WERI-Rb-1 (cell line): ENCODE measurements at places on chromosomes 13 and 19.

DNA sequence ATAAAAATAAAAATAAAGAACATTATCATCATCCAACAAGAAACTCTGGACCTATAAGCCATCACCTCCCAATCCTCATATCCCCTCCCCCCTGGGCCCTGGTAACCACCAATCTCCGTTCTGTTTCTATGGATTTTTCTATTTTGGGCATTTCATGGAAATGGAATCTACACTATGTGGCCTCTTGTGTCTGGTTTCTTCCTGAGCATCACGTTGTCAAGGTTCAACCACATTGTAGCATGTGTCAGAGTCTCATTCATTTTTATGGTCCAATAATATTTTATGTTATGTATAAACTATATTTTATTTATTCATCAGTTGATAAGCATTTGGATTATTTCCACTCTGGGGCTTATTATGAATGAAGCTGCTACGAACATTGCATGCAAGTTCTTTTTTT, 26.9 kb downstream of the SULT2B1 start:
- DNase-seq, result no peak

DNA sequence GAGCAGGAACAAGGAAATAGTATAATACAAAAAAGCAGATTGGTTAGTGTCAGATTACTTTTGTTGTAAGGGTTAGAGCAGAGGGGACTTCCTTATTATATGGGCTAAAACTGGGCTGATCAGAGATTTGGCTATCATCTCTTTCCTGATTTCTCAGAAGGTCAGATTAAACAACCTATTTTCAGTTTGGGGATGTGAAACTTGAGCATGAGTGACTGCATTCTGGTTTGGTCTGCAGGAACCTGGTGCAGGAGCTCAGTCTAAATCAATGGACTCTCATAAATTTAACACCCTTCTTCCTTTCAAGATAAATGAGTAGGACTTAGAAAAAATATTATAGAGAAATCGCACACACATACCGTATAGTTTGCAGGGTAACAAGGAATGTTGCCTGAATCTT, 12.9 kb upstream of the RFXAP start:
- DNase-seq, result no peak

GRCh38 chr13:24187185-24187584, 26.7 kb downstream of the SPATA13 start:
- no peak for DNase-seq

DNA sequence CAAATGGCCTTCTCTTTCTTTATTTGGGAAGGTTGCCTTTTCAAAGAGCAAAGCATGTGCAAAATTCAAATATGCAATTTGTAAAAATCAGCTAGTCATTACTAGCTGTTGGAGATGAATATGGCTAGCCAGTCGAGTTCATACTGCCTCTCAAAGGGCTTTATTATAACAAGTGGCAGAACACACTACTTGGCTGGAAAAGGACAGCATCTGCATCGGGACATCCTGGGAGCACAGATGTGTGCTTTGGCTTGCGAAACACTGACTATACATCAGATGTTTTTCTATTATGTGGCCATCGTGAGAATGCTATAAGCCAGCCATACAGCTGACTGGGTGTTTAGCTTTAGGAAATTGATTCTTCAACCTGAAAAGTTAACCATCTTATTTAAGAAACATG, 424.2 kb downstream of the KCTD12 start:
- DNase-seq, result no peak

- DNase-seq, result peak; percentile 94
Measured at GRCh38 chr19:17948931-17949930, 16.4 kb downstream of the CCDC124 start.

GRCh38 chr13:67095621-67096020, 134.5 kb downstream of the PCDH9 start:
- no peak for DNase-seq

DNA sequence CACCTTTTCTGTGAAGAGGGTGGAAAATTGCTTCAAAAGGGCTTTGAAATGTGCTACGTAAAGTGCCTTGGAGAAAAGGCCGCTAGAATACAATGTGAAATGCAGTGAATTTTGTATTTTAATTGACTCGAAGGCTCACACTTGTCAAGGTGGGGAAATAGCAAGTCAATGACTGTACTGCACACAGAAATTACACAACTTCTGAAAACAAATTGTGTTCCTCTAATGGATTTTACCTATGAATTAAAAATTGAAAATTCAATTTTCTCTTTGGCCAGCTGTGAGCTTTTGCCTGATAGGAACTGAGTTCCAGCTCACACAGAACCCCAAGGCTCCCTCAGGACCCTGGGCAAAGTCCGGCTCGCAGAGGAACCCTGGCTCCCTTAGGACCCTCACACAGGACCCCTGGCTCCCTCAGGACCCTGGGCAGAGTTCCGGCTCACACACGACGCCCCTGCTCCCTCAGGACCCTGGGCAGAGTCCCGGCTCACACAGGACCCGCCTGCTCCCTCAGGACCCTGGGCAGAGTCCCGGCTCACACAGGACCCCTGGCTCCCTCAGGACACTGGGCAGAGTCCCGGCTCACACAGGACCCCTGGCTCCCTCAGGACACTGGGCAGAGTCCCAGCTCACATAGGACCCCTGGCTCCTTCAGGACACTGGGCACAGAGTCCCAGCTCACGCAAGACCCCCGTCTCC, 324.9 kb downstream of the UQCRFS1 start:
- DNase-seq, result no peak

GRCh38 chr13:28725046-28725610, 6.4 kb upstream of the SLC46A3 start:
- DNase-seq, result no peak

GRCh38 chr19:50794876-50795663, 4.9 kb downstream of the ACP4 start:
- peak; percentile 60 for DNase-seq

DNA sequence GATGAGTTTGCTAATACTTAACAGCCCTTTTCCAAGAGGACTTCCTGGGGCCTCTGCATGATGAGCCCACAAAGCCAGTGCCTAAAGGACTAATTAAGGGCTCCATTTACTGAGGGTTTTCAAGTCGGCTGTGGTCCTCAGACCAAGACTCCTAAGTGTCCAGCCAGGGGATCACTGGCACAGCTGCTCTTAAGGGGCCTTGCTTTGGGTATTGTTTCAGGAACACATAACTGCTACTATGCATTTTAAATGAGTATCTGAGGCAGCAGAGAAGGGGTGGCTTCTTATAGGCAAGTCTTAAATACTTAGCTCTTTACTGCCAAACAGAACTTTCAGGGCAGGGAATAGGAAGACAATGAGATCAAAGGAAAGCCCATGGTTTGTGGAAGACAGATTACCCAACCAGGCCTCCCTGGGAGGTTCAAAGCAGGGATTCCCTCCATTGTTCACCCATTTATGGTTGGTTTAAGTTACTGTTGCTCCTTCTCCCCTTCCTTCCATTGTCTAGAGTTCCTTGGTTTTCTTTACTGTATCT, 61.9 kb downstream of the TNFRSF19 start:
- DNase-seq, result no peak

DNA sequence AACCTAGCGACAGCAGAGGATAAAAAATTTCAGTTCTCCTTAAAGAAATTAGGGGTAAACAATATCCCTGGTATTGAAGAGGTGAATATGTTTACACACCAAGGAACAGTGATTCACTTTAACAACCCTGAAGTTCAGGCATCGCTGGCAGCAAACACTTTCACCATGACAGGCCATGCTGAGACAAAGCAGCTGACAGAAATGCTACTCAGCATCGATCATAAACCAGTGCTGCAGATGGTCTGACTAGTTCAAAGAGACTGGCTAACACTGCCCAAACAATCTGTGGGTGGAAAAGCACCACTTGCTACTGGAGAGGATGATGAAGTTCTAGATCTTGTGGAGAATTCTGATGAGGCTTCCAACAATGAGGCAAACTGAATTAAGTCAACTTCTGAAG, 19.9 kb upstream of the ACOD1 start:
- no peak for DNase-seq

DNA sequence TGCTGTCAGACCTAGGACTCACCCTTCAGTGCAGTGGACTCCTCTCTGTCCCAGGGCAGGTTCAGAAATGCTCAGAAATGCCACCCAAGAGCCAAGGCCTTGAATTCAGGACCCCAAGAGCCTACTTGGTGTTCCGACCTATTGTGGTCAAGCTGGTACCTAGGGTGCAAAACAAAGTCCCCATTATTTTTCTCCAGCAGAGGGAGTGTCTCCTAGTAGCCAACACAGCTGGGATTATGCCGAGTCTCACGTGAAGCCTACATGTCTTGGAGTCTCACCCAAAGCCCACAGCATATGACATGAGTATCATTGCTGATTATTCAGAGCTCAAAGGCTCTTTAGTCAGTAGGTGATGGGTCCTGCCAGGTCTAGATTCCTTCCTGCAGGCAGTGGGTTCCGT, 671.1 kb upstream of the SPRY2 start:
- peak; percentile 6 for DNase-seq

GRCh38 chr13:108263621-108264355, 5.7 kb upstream of the TNFSF13B start:
- DNase-seq, result no peak

DNA sequence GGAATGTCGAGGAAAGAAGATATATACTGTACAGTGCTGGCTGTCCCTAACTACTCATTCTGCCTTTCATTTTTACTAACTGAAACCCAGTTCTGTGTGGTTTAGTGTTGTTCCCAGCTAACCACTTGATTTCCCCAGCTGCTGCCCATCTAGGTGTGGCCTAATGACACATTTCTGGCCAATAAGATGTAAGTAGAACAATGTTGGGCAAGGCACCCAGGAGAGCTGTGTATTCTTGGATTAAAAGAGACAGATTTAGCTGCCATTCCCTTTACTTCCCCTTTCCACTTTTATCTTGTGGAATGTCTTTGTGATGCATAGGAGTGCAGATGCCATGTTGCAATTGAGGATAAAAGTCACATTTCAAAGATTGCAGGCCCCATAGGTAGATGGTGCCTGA, 28.3 kb upstream of the PCDH9 start:
- DNase-seq, result no peak

GRCh38 chr13:80040196-80040980, 300.5 kb downstream of the SPRY2 start:
- DNase-seq, result no peak

GRCh38 chr19:38544569-38545315, 73.0 kb downstream of the MAP4K1 start:
- DNase-seq, result no peak

DNA sequence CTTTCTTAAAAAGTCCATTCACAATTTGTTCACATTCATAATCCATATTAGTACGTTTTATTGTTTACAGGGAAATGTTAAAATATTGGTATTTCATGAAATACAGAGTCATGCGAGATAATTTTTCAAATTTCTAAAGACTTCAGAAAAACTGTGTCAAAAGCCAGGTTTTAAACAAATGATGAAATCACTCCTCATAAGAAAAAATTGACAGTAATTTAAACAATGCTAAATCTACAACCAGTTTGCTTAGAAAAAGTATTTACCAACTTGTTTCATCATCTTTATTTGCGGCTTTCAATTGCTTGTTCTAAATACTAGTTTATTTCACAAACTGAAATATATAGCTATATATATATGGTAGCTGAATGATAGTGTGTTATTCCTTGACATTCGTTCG, 1.2 kb upstream of the NALCN start:
- DNase-seq, result no peak

DNA sequence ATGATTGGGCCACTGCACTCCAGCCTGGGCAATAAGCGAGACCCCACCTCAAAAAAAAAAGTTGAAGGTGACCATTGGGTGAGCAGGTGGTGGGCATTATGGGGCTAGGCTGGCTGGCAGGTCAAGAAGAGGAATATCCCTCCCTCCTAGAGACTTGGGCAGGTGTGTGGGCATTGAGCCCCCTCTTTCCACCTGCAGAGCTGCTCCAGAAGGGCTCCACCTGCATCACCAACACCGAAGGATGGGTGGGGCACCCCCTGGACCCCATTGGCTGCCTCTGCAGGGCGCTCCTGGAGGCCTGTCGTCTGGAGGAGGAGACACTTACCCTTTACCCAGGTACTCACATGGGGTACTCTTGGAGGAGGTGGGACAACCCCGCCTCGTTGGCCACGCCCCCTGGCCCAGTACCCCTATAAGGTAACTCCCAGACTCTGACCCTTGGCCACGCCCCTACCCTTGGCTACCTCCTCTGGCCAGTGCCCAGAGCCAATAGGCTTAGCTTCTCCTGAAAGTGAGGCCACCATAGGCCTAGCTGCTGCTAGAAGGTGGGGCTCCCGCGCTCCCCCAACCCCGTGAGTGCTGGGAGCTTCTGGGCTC, 21.9 kb downstream of the ZSWIM4 start:
- no peak for DNase-seq

GRCh38 chr19:29090783-29091526, 122.0 kb downstream of the UQCRFS1 start:
- no peak for DNase-seq

- DNase-seq, result no peak
Measured at GRCh38 chr19:48271531-48272151, 1.8 kb downstream of the ZNF114 start.

DNA sequence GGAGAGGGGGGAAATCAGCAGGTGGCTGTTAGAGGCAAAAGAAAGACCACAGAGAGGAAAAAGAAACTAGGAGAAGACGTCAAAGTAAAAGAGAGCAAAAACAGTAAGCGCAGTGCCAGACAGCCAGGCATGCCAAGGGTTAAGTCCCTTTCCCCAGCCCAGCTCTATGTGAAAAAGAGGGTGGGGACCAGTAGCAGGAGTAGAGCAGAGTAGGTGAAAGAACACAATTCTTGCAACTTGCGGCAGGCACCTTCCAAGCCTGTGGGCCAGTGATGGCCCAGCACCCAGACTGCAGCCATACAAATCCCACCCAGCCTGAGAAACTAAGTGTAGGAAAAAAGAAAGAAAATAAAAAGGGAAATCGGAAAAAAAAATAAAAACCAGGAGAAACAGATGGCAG, 64.2 kb upstream of the ZNF85 start:
- no peak for DNase-seq

DNA sequence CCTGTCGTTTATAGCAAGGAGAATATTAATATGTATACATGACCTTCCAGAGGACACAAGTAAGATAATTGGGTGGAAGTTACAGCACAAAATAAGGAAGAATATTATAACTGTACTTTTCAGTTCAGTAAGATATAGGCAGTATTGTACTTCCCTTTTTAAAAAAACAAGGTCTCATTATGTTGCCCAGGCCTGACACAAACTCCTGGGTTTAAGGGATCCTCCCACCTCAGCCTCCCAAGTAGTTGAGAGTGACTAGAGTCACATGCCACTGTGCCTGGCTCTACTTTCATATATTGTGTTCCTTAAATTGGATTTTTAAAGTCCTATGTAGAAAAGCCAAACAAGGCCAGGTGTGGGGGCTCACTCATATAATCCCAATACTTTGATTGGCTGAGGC, 19.5 kb upstream of the MAB21L1 start:
- DNase-seq, result no peak

DNA sequence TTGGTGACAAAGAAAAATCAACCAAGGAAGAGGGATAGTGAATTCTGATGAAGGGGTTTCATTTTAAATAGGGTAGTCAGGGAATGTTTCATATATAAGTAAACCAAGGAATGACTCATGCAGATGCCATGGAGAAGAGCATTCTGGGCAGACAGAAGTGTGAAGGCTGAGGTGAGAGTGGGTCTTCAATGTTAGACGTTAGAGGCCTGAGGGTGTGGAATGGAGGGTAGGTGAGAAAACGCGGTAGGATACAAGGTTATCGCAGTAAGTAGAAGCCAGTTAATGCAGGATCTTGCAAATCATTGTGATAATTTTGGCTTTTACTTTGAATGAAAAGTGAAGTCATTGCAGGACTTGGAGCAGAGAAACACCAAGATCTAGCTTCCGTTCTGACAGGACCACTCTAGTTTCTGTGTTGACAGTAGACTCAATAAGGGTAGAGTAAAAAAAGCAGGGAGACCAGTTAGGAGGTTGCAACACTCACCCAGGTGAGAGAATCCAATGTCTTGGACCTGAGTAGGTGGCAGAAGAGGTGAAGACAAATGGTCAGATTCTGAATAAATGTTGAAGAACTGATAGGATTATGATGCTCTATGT, 225.2 kb upstream of the TMTC4 start:
- DNase-seq, result no peak

GRCh38 chr19:6292006-6292405, 12.2 kb upstream of the MLLT1 start:
- no peak for DNase-seq
